Uterus (tissue), 4 donors: ENCODE measurements at places on chromosomes 3 and 15. TPM values are rescaled to one million over a fixed set of nuclear protein-coding genes. Genes with fewer than 3 reads are reported as not detected.

Gene COLQ
- 2.6 TPM for total RNA-seq

GRCh38 chr3:158642474-158643210 lies 1.7 kb upstream of the GFM1 start:
- no peak for DNase-seq

DNA sequence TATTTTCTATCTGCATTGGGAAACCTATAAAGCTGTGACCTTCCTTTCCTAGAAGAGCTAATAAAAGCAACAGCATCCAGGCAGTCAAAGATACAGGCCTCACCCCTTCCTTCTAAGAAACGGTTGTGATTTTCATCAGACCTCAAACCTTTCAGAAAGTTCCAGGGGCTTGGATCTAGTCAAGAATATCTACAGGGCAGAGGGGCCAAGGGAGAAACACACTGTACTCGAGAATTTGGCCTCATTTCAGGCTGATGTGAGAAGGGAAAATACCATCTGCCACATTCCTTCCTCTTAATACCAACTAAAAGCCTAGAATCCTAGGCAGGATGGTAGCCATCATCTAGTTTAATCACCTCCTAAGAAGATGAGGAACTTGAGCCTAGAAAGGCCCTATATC lies 24.5 kb upstream of the BCL6 start:
- DNase-seq: no peak

DNA sequence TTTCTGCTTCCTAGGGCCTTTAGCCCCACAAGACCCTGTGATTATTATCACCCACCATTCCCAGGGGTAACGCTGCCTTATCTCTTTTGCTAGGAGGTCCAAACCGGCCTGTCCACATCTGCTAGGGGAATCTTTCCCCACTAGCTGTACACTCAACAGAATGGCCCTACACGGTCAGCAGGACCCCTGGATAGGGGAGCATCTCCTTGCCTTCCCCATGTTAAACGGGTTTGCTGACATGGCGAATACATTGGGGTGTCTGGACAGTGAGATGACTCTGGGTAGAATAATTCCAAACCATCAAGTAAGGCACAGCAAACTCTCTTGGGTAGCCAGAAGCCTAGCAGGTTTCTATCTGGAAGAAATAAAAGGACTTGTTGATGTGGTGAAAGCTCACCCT lies 702 bp downstream of the TRAIP start:
- no peak for DNase-seq

DNA sequence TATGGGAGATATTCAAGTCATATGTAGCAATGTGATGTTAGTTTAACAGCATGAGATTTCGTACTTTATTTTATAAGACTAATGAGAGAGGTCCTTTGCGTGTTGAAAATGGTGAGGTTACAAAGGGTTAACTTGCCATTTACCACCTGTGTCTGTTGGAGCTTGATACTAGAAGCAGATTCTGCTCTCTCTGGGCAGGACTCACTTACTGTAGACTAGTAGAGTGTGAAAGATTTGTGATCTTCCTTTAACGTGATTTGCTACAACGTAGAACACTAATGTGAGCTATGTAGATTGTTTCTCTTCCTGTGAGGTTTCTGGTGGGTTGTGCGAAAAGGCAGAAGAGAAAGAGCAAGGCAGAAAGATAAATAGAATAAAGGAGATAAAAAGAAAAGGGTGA lies 1.1 kb downstream of the TP63 start:
- DNase-seq: no peak

GRCh38 chr15:47384341-47384740 lies 333.0 kb upstream of the SEMA6D start:
- peak; percentile 20 for DNase-seq
